Muscle of leg (tissue), 16 donors: ENCODE measurements at places on chromosomes 2 and 18. TPM values are rescaled to one million over a fixed set of nuclear protein-coding genes. Genes with fewer than 3 reads are reported as not detected.

TUBA4B gene
- 0.04 TPM for total RNA-seq

DNA sequence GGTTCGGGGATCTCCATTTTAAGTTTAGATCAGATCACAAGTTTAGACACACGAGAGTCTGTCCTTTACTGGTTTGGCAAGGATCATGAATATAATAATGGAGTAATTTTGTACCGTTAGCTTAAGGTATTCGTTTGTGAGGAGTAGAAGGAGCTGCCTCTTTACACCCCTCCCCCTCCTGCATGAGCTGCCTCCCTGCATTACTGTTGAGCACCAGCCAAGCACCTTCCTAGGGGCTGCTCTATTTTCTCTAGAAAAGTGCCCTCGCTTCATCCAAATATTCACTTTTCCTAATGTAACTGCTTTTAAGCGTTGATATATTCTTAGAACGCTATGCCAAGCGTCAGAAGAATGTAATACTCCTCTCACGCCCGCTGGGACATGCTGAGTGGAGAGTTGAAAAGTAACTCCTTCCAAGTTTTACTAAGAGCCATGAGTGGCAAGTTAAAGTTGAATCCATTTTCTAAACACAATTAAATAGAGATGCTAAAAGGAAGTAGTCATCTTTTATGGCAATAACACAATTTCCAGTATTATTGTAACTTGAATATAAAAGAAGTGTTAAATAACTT, 25.4 kb upstream of the SCN7A start:
- DNase-seq: no peak

DNA sequence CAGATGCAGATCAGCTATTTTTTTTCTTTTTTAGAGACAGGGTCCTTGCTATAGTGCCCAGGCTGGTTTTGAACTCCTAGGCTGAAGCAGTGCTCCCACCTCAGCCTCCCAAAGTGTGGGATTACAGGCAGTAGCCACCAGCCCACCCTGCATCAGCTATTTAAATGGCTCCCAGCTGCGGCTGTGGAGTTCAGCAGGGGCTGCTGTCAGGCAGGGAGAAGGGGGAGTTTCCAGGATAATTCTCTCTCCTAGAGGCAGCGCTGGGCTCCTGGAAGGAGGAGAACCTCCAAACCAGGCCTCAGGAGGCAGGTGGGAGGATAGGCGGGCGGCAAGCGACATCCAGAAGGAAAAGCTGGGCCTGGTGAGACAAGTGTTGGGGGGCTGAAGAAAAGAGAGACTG, 65.7 kb downstream of the ACTR2 start:
- DNase-seq: no peak

GRCh38 chr2:232349946-232350635, 28.5 kb upstream of the ALPP start:
- DNase-seq: peak; percentile 32

RIOK3 gene
- total RNA-seq: 59.6 TPM

- DNase-seq: peak; percentile 30
Measured at GRCh38 chr18:39007031-39007902, 1441.7 kb upstream of the CELF4 start.

DNA sequence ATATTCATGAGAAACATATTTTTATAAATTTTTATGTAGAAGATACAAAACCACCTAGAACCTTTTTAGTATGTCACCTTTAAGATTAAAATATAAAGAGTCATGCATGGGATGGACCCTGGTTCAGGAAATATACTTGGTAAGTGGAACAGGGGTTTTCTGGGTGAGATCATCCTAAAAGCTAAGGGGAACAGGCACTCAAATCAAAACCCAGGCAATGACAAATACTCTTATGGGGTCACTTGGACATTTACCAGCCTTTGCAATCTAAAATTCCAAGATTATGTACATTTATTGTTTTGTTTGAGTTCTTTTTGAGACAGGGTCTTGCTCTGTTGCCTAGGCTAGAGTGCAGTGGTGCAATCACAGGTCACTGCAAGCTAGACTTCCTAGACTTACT, 65.8 kb downstream of the SGPP2 start:
- DNase-seq: no peak

DNA sequence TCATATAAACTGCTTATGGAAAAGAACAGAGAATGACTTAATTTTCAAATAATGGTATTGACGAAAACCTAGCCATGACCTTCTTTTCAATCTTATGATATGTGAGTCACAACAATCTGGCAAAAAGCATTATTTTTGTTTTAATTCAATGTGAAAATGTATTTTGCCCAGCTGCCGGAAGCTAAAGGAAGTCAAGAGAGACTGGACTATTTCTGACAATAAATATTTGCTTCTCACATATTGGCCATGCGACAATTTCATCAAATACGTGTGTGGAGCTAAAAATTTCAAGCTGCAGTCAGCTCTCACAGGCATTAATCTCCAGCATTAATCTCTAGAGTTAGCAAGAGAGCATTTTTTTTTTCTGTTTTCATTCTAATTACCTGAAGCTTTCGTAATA, 881.0 kb downstream of the CPS1 start:
- peak; percentile 13 for DNase-seq

NAT8 gene
- total RNA-seq: not detected

TMEM247 gene
- total RNA-seq: not detected

DNA sequence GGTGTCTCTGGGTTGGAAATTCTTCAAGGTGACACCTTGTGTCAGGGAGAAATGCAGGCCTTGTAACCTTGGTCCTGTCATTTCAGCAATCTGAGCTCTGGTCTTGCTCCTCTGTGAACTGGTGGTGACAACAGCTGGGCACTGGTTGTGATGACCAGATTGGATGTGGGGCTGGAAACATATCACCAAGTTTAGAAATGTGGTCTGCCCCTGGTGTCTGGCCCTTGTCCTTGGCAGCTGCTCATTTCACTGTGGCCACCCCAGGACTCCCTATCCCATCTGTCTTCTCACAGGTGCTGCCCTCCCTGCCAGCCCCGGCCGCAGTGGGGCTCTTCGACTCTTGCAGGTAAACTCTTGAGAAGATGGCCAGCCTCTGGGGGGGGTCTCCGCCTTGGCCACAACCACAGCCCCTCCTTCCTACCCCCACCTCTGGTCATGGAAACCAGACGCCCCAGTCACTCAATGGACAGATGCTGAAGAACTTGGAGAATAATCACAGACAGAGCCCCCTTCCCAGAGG, 20.7 kb downstream of the SIX3 start:
- DNase-seq: no peak

DNA sequence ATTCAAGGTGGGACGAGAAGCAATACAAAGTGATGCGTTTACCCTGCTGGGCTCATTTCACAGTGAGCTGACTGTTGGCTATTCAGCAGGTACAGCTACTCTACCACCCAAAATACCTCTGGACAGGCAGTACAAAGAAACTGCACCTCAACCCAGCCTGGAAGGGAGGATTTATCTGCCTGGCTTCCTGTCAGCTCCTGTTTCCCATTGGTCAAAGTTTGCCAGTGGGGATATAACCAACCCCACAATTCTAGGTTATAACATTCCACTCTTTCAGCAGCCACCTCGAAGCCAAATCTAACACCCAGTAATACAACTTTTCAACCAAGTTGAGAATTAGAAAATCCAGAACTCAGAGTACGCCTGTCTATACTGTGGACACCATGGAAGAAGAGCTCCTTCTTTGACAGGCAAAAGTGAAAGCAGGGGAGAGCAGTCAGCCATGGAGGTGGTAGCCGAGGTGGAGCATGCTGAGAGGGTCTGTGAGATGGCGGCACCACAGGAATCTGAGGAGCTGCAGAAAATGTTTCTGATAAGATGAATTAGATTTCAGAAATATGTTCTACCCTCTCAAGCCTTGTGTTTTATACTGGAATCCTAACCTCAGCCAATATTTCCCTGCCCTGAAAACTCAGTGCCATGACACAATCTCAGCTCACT, 10.8 kb downstream of the DUSP19 start:
- DNase-seq: no peak

OR6B3 gene
- not detected for total RNA-seq

ANKRD53 gene
- total RNA-seq: 0.80 TPM

DNA sequence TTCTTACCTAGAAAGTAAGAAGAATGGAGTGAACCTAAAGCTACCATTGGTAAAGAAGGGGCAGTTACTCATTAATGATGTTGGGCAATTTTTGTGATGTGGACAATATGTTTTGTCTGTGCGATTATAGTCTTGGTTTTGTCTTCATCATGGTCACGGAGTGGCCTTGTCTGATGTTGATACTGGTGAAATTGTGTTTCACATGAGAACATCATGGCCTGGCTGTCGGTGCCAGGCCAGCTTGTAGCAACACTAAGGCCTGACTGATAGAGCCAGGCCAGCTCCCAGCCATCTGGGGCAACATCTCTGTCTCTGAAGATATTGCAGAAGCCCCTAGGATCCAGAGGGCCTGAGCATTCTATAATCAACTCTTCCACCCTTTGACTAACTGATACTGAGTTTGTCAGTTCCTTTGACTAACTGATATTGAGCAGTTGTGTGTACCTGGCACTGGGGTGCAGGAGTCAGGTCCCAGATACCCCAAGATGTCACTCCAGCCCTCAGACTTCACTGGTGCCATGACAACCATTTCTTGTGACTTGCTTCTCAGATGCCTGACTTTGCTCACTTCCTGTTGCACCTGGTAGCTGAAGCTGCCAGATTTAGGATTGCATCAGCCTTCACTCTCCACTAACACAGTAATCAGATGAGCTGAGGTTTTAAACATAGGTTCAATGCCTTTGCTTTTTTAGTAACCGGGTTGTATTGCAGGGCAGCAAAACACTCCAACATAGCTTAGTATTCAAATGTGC, 62.5 kb downstream of the RPIA start:
- DNase-seq: peak; percentile 35

- DNase-seq: peak; percentile 49
Measured at GRCh38 chr18:8763611-8764010, 58.3 kb downstream of the MTCL1 start.

RAD51AP2 gene
- total RNA-seq: under 0.01 TPM
